Motor neuron (in vitro differentiated cells): ENCODE measurements at places on chromosomes 12 and 14. TPM values are rescaled to one million over a fixed set of nuclear protein-coding genes. Genes with fewer than 3 reads are reported as not detected.
A peak's percentile ranks its signal among the peaks of the same experiment; 100 is the strongest.

GRCh38 chr12:53683494-53683893, 7.6 kb upstream of the ATP5MC2 start:
- ATAC-seq: no peak

GRCh38 chr12:52214421-52214802, 18.6 kb upstream of the KRT7 start:
- ATAC-seq: no peak

DNA sequence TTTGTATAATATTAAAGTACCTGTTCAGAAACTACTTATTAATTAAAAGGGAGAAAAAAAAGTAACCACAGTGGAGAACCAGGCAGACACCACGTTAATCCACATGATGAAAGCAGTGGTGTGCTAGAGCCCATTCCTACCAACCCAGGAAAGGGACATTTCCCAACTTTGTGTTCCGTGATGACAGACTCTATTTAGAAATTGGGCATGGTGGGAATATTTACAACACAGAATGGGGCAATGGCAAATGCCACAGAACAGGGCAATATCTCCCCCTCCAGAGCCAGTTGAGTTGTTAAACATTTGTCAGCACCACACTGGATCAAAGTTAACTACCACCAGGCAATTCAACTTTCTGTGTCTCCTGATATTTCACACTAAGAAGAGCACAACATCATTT, 1.2 kb upstream of the HIGD1C start:
- no peak for ATAC-seq

DNA sequence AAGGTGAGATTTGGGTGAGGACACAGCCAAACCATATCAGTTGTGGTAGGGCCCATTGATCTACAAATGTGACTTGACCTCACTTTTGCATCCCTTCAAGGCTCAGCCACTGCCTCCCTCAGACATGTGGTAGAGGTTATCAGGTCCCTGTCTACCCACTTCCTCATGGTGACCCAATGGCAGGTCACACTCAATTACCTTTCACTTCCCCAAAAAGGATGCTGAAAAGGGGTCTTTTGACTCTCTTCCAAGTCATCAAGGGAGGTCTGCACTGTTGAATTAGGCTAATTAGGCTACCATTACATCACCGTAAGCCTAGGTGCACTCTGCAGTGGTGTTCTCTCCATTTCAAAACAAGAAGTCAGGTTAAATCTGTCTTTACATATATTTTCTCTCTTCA, 22.6 kb upstream of the DRAM1 start:
- ATAC-seq: no peak

GRCh38 chr12:82952946-82953345, 266.2 kb downstream of the TMTC2 start:
- ATAC-seq: no peak

DNA sequence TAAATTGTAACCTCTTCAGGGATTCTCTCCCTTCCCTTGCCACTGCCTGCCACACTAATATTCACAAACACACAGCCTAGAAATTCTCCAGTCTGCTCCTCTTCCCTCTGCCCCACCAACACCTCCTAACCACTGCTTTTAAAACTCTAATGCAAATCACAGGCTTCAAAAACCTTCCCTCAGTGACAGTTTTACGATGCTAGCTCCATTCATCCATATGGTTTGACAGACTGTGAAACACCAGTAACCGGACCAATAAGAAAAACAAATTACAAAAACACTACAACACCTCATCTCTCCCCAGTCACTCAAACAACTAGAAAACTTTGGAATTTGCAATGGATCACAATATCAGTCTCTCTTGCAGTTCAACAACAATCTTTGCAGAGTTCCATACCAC, 5.7 kb downstream of the DPF3 start:
- no peak for ATAC-seq

DNA sequence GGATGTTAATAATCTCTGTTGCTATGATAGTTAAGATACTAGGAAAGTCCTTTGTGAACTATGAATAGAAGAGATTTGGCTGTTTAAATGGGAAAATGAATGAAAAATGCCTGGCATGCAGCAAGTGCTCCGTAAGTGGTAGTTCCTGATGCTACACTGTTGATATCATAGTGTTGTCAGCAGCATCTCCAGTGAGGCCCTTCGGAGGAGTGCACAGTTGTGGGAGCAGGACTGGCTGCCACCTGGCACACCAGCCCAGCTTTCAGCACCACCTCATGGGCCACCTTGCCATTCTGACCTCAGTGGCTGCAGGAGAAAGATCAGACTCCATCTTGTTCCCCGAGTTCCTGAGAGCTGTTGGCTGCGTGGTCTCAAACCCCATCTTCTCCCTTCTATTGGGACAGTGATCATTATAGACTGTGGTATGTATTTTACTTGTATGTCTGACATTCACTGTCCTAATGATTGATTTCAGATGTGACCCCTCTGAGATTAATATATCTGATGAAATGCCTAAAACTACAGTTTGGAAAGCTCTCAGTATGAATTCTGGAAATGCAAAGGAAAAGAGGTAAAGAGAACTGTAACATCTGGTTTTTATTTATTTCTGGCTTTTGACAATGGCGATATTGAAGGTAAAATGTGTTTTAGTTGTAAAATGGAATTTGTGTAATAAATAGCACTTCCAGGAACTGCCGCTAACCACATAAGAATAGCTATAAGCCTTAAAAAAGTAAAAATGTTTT, 80.9 kb downstream of the SLC4A8 start:
- ATAC-seq: no peak

- ATAC-seq: no peak
These were observed 2.4 kb downstream of the LRIG3 start for GRCh38 chr12:58917699-58918468.

DNA sequence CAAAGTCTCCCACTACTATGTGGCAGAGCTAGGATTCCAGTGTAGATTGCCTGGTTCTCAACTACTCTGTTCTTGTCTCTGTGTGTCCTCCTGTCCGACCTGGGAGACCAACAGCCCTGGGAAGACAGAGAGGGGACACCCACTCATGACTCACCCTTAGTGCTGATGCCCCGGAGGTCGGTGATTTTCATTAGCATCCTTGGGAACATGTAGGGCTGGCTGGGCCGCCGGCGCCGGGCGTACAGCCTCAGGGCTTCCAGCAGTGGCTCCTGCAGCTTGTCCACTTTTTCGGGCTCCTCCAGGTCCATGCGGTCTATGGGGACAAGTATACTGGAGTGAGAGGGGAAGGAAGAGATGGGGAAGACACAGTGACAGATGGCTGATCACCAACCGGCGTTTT, 5.9 kb upstream of the ITGB7 start:
- ATAC-seq: peak; percentile 5

DNA sequence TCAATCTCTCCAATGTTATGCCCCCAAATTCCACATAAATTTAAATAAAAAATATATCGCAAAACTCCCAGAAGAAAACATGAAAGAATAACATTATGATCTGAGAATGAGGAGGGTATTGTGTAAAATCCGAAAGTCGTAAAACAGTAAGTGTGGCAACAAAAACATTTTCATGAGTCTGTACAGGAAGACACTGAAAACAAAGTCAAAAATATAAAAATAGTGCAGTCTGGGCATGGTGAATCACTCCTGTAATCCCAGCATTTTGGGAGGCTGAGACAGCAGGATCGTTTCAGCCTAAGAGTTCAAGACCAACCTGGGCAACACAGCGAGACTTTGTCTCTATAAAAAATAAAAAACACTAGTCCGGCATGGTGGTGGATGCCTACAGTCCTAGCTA, 57.1 kb downstream of the SPTLC2 start:
- no peak for ATAC-seq

DNA sequence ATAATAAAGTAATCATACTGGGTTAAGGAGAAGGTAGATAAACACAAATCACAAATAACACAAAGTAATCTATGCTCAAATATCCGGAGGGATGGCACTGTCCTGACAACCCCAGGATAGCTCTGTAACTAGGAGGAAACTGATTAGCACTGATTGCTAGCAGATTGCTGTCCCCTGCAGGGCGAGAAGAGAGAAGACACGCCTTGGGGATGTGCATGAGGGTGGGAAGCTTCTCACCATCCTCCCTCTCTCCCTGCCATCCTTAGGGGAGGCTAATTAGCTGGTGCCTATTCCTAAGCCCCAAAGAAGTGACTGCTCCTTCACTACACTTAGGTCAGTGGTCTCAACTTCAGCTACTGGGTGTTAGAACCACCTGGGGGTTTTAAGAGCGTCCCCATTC, 27.0 kb upstream of the TMEM260 start:
- no peak for ATAC-seq

DNA sequence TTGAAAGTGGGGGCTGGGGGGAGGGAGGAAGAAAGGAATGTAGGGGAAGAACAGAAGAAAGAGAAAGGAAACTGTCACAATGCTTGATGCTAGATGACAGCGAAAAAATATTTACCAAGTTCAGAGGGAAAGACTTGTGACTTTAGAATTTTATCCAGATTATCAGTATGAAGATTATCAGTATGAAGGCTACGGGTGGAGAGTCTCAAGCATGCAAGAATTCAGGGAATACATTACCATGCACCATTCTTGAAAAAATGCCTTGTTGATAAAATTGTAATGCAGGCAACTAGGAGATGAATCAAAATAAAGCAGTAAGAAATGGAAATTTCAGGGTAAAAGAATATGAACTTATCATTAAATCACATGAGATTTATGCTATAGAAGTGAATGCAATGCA, 376.8 kb downstream of the PCNX1 start:
- no peak for ATAC-seq

DNA sequence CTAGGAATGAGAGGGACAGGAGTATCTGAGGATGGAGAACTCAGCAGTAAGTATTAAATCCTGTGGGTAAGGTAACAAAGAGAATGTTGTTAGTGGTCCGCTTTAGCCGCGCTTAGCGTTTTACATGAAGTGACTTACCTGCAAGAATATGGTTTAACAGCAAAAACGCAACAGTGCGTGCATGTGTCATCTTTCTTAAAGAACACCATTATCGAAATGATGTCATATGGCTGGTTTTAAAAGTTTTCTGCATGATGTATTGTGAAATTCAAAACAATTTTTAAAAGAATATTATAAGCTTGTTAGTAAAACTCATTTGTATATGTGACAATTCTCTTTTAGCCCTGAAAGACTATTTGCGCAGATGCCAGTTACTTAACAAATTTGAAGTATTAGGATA, 1.7 kb downstream of the LEMD3 start:
- ATAC-seq: no peak

- no peak for ATAC-seq
These were observed 72.4 kb downstream of the SPPL3 start for GRCh38 chr12:120831648-120832267.

GRCh38 chr12:22480016-22480415, 64.3 kb downstream of the C2CD5 start:
- ATAC-seq: no peak

- no peak for ATAC-seq
These were observed 377.0 kb downstream of the NPAS3 start for GRCh38 chr14:33315721-33316120.

DNA sequence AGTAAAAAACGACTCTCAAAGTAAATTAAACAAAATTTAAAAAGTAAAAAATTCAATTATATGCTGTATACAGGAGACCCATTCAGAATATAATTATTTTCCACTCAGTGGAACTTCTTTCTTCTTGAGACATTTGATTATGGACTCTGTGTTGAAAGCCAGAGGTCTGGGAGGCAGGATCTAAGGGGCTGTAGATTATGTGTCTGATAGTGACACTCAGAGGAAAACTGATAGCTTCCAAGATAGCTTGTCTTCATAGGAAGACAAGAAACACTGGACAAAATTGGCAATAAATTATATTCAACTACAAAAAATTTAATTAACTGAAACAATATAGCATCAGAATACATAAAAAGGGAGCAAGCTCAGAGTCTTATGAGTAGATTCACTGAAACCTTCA, 135.8 kb downstream of the KITLG start:
- ATAC-seq: peak; percentile 31

DNA sequence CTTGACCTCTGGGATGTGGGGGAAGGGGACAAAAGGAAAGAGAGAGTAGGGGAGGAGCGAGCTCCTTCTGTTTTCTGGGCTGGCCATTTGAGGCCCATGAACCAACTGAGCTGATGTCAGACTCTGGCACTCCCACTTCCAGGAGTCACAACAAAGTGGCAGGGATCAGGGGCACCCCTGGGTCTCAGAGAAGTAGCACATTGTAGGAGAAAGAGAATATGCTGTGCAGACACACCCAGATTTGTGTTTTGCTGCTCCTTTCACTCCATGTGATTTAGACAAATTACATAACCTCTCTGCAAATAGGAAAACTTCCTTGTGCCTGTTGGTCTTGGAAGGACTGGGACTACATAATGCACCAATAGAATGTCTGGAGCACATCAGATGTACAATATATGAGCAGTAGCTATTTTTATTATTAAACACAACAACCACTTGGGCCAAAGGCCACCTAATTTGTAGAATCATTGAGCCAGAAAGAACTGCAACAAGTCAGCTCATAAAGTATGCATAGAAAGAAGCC, 265.5 kb downstream of the ZFP36L1 start:
- peak; percentile 72 for ATAC-seq

GRCh38 chr12:13103391-13104033, at the start of gene GSG1:
GSG1 (minus strand) TSS chr12:13103667; CDS start chr12:13103512, 155 bp downstream.
- no peak for ATAC-seq

DNA sequence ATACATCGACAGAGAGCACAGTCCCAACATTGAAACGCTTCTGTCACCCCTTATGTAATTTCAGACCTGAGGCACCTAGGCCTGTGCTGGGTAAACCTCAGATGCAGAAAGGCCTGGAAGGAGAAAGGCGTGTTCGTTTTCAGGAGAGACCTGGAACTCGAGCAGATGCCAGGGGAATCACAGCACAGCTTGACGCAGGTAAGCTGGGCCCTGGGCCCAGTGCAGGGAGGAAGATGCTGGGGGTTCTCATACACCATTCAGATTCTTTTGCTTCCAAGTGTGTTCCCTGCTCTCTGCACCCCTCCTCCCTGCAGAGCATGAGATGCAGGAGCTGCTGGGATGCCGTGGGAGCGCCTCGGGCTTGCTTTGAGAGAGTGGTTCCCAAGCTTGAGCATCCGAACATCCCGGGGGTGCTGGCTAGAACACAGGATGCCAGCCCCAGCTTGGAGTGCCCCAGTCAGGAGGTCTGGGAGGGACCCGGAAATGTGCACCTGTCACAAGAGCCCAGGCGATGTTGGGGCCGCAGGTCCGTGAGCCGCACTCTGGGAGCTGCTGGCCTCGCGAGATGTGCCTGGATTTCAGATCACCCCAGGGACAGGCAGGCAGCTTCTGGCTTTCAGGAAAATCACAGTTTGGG, 35.9 kb downstream of the FZD10 start:
- ATAC-seq: no peak

Gene HOXC9
- total RNA-seq: 1.2 and 1.6 TPM in 2 replicates

Gene RCOR1
- total RNA-seq: 11.2 TPM in 2 replicates

Gene RERG
- total RNA-seq: 2.0 and 2.1 TPM in 2 replicates

Gene SLC17A8
- 0.18 and 0.78 TPM in 2 replicates for total RNA-seq

Gene LETMD1
- total RNA-seq: 100 and 104 TPM in 2 replicates
